Stimulated activated CD4-positive, alpha-beta T cell treated with anti-CD3 and anti-CD28 coated beads, Interleukin-1b, Interleukin-23, amount 100 ng/mL, for 24 hours (primary cell): ENCODE measurements at places on chromosomes 6 and 20.

- no peak for DNase-seq
Measured at GRCh38 chr6:154343473-154344308, 12.9 kb downstream of the IPCEF1 start.

GRCh38 chr6:97322811-97323210, 39.8 kb upstream of the MMS22L start:
- DNase-seq = no peak

- no peak for DNase-seq
Measured at GRCh38 chr20:57660181-57660921, 40.1 kb upstream of the ZBP1 start.

GRCh38 chr6:21845439-21846140, 252.0 kb downstream of the SOX4 start:
- DNase-seq = no peak

GRCh38 chr20:14570811-14571210, 233.4 kb upstream of the FLRT3 start:
- DNase-seq = no peak

- DNase-seq = no peak
Measured at GRCh38 chr6:167152862-167153261, 4.9 kb downstream of the GPR31 start.
